GM03348 (cell line): ENCODE measurements at places on chromosomes 7 and 10.

GRCh38 chr7:122352454-122352853 lies 47.9 kb upstream of the FEZF1 start:
- no peak for DNase-seq

- no peak for DNase-seq
Measured at GRCh38 chr10:8079126-8079525, 24.6 kb downstream of the GATA3 start.

DNA sequence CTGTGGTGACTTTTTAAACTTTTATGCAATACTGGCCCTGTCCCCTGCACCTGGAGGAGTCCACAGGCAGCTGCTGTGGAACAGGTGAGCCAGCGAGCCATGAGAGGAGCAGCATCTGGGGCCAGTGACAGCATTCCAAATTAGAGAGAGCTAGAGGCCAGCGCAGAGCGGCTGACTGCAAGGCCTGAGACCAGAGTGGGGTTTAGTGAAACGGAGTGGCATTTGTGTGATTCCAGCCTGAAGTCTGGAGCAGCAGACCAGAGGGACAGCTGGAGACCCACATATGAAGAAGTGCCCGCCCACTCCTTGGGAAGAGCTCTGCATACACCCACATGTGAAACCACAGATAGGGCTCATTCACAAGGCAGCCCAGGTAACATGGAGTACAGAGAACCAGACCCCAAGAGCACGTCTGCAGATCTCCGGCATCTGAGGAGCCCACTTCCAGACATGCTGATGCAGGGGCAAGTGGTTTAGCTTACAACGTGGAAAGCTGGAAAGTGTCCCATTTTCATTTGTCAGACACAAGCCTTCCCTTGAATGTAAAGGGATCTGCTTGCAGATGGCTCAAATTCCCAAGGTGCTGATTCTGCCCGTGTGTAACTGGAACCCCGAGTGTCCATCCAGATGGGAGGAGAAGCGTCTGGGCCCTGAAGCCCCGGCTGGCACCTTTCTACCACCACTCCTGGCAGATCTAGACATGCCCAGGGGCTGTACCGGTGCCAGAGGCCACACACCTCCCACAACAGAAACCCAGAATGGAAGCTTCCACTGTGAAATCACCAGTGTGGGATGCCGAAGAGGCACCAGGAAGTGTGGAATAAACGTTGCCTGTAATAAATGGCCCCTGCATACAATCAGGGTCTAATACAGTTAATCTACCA lies 256.0 kb upstream of the TCERG1L start:
- no peak for DNase-seq

DNA sequence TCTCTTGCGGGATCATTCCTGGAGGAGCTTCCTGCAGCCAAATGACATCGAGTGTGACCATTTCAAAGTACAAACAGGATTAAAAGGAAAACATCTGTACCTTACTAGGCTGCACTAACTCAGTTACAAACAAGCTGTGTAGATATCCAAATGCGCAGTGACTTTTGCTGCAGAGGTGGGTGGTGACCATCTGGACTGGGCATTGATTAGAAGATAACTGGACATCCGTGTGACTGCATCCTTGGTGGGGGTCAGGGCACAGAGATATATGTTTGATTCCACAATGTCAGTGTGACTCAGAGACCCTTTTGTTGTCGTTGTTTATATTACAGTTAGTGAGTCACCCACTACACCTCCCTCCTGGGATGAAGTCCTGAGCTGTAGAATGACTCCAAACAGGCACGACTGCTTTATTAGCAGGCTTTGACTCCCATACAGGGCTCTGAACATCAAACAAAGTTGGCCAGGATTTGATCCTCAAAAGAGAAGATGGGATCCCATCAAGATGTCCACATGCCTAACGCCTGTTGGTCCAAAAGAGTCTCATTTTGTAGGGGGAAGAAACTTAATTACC lies 56.7 kb upstream of the SDK1 start:
- no peak for DNase-seq

GRCh38 chr7:99190359-99191009 lies 17.4 kb downstream of the KPNA7 start:
- DNase-seq = no peak

- DNase-seq = no peak
Measured at GRCh38 chr10:74384615-74385183, 233.7 kb downstream of the ADK start.

GRCh38 chr7:8724080-8724718 lies 290.8 kb downstream of the NXPH1 start:
- peak; percentile 2 for DNase-seq
